ENCODE measurements at places on chromosomes 11 and 22. TPM values are rescaled to one million over a fixed set of nuclear protein-coding genes. Genes with fewer than 3 reads are reported as not detected.

The ANO3 gene
- 0.30 TPM for polyA plus RNA-seq

The UPK3A gene
- polyA plus RNA-seq = not detected

The OR51A7 gene
- not detected for polyA plus RNA-seq

The NECTIN1 gene
- 6.0 TPM for polyA plus RNA-seq

The HBG1 gene
- not detected for polyA plus RNA-seq

The LIF gene
- 0.67 TPM for polyA plus RNA-seq

The SMIM35 gene
- 0.80 TPM for polyA plus RNA-seq

The RPL27A gene
- polyA plus RNA-seq = 2,260 TPM

The APOL6 gene
- polyA plus RNA-seq = 5.5 TPM

The CHRM4 gene
- polyA plus RNA-seq = not detected

The CSRP3 gene
- polyA plus RNA-seq = not detected

The PHETA2 gene
- polyA plus RNA-seq = 6.3 TPM

The APOBEC3H gene
- polyA plus RNA-seq = not detected

The SCGB1D2 gene
- 5.6 TPM for polyA plus RNA-seq

The PPFIBP2 gene
- 44.4 TPM for polyA plus RNA-seq

The HBG2 gene
- not detected for polyA plus RNA-seq

The DTX4 gene
- 7.2 TPM for polyA plus RNA-seq

The CRACR2B gene
- polyA plus RNA-seq = 16.5 TPM

The SAA2 gene
- polyA plus RNA-seq = 4.4 TPM

The CLDN5 gene
- polyA plus RNA-seq = 47.8 TPM

Data from kidney (tissue), 22 donors.